ENCODE measurements at places on chromosomes 5 and 9.

DNA sequence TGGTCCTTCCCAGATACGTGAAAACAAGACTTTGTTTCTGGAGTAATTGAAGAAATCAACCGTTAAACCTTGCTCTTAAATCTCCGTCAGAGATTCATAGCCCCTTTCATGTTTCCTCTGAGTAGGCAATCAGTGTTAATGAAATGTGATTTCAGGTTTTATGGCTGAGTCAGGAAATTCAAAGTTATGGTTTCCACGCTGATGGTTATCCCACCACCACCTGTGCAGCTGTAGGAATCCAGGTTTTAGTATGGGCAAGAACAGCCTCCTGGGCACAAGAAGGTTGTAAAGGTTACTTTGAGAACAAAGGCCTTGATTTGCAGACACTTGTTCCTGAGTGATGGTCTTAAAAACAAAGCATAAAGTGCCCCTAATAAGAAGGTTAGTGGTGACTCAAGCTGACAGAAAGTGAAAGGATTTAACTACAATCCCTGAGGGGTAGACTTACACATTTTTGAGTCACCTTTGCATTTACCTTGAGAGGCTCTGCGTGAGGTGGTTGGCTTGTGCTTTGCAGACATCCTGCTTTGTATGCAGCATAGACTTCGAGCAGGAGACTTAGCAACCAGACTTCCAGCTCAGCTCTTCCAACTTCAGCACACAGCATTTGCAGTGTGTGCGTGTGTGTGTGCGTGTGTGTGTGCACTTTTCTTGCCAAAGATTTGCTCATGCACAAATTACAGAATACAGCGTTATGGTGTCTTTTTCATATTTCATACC is 159.6 kb downstream of the TLE4 start:
- no peak for DNase-seq

- no peak for DNase-seq
Observed at GRCh38 chr5:143644727-143645126, 167.2 kb upstream of the HMHB1 start.

- no peak for DNase-seq
Observed at GRCh38 chr9:123339666-123340510, 16.1 kb upstream of the CRB2 start.

- DNase-seq = no peak
Observed at GRCh38 chr9:93659837-93660177, 83.4 kb downstream of the PHF2 start.

DNA sequence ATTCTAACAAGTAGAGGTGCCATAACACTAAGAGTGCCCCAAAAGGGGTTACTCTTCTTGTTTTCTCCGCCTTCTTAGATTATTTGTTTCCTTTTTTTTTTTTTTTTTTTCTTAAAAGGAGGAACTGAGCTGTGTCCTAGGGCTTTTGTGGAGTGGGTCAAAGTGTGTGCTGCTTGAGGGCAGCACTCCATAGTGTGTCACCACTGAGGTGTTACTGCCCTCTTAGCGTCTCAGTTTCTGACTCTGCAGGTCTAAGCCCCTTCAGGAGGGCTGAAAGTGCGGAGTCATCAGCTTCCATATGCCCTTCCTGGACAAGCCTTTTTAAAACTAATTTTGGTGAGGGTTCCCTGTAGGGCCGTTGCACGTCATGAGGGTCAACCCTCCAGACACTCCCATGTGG is 12.6 kb upstream of the NANS start:
- no peak for DNase-seq

- DNase-seq = no peak
Observed at GRCh38 chr5:83718195-83718825, 2.3 kb downstream of the HAPLN1 start.

GRCh38 chr5:96943799-96944198 is 7.9 kb downstream of the LNPEP start:
- no peak for DNase-seq

GRCh38 chr5:126975796-126976195 is 54.6 kb downstream of the MARCHF3 start:
- DNase-seq = no peak

DNA sequence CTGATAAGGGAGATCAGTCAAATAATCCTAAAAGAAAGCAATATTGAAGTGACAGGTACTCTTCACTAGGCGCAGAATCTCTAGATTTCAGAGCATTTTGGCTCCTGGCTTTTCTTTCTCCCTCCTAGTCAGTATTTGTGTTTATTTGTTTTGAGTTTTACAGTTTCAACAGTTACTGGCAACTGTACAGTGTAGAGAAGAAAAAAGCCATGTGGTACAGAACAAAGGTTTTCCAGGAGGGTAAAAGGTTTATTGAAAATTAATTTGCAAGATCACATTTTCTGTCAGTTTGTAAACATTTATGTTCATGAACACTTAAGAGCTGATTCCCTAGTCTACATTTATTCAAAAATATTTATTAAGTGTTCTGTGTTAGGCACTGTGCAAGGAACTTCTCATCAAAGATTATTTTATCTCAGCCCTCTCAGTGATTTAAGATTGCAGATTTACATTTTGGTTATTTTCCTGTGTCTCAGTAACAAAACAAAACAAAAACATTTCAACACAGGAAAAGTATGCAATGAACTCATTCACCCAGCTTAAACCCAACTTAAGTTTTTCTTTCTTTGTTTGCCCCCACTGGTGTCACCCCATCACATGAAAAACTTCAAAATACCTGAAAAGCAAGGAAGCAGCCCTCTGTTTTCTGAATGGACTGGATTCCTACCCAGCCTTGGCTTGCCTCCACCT is 12.9 kb downstream of the MINAR2 start:
- no peak for DNase-seq

DNA sequence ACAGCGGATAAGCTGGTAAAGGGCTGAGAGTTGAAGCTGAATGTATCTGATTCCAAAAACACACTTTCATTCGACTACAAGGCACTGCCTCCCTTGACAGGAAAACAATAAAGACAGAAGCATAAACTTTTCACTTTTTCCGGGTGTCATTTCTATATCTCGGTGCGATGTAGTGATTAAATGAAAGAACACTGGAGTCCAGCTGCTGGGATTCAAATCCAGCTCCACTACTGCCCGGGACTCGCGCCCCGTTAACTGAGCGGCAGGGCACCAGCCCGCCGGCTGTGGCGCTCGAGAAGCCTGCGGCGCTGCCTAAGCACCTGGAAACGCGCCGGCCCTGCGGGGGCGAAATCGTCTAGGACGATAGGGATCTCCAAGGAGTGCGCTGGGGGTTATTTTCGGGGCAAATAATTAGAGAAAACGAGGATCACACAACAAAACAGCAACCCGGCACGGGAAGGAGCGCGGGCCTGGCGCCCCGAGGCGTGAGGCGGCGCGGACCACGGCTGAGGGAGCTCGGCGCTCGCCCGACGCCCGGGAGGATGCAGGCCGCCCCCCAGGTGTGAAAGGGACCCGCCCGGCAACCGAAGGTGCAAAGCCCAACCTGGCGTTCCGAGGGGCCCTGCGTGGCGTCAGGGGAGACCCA is 837 bp downstream of the UIMC1 start:
- no peak for DNase-seq

GRCh38 chr9:135468854-135469521 is 10.6 kb upstream of the PPP1R26 start:
- no peak for DNase-seq

GRCh38 chr9:117178596-117179375 is 236.1 kb downstream of the ASTN2 start:
- DNase-seq = no peak

DNA sequence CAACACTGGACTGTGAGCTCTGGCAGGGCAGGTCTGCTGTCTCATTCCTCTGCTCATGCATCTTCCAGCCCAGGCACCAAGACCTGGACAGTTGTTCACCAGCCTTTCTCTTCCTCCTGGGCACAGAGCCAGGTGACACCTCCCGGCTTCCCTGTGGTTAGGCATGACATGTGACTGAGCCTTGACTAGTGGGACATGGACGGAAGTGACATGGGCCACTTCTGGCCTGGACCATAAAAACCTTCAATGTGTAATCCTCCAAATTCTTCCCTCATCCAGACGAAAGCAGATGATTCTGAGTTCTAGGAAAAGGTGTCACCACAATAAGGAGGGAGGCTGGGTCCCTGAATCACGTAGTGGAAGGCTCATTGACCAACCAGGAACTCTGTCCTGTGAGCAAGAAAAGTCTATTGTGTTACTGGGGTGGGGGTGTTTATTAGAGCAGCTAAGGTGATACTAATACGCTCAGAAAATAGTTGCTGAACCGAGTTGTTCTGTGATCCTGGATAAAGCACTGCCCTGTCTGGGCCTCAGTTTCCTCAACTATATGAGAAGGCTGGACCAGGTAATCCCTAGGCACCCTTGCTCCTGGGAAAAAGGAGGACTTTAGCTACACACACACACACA is 26.6 kb upstream of the CRB2 start:
- no peak for DNase-seq

GRCh38 chr5:158207733-158208132 is 348.8 kb upstream of the CLINT1 start:
- no peak for DNase-seq

DNA sequence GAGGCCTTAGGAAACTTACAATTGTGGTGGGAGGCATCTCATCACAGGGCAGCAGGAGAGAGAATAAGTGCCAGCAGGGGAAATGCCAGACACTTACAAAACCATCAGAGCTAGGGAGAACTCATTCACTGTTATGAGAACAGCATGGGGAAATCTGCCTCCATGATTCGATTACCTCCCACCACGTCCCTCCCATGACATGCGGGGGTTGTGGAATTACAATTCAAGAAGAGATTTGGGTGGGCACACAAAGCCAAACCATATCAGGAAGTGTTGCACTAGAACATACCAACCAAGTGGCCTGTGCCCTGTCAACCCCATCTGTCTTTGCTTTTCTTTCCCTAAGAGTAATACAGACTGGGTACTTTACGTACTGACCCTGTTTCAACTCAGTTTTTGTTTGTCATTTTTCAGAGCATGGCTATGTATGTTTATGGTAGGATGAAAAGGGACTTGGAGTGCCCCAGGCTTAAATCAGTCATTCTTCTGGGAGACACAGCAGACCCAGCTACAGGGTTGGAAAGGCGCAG is 58.3 kb upstream of the TGFBR1 start:
- no peak for DNase-seq

DNA sequence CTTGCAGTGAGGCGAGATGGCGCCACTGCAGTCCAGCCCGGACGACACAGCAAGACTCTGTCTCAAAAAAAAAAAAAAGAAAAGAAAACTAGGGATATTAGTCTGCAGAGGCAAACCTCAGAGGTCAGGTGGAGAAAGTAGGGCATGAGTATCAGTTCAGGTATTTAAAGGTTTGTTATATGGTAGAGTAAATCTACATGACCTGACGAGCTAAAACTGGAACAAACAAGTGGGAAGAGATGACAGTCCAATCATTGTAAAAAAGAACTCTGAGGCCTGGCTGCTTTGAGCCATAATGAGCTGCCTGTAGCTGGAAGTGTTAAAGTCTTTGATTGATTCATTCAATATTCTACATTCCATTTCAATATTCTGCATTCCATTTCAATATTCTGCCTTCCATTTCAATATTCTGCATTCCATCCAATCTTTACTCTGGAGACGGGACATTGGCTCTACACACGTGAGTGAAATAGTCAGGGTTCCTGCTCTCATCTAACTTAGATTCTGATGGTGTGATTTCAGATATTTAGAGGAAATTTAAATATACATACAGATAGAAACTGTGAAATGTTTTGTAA is 28.9 kb upstream of the GRAMD2B start:
- no peak for DNase-seq

DNA sequence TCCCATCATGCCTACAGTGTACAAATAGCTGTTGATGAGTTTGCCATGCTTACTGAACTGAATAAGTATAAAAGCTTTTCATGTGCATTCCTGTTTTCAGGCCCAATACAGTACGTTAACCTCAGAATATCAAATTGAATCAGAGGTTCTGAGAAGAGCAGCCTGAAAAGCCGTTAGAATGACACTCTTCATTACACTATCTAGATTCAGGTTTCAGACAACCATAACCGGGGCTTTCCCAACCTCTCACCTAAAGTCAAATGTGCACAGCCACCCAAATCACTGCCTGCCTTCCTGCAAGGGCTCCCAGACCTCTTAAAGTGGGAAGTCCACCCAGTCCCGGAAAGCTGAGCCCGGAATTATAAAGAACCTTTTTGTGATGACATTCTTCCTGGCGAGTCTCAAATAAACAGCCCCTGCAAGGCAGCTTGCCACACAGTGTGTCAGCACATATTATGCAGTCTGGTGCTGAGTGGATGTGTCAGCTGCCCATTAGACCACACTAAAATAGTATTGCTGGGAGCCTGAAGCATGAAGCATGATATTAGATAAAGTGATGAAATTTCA is 245.8 kb downstream of the TLE4 start:
- no peak for DNase-seq

DNA sequence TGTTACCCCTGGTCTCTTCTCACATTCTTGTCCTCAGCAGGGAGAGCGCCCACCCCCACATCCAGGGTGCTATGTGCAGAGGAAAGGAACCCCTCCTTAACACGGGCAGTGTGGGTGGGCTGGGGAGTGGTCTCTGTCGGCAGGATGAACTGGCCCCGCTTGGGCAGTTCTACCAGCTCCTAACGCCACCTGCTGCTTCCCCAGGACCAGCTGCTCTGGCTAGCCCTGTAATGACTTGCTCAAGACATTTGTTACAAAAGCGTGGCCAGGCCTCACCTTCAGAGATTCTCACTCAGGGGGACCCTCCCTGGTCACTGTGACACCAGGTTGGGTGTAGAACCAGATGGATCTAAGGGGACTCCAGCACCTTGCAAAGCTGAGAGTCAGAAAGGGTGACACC is 82.4 kb downstream of the HMCN2 start:
- DNase-seq = no peak

- DNase-seq = no peak
Observed at GRCh38 chr9:88390371-88390990, 2.2 kb downstream of the SPIN1 start.

DNA sequence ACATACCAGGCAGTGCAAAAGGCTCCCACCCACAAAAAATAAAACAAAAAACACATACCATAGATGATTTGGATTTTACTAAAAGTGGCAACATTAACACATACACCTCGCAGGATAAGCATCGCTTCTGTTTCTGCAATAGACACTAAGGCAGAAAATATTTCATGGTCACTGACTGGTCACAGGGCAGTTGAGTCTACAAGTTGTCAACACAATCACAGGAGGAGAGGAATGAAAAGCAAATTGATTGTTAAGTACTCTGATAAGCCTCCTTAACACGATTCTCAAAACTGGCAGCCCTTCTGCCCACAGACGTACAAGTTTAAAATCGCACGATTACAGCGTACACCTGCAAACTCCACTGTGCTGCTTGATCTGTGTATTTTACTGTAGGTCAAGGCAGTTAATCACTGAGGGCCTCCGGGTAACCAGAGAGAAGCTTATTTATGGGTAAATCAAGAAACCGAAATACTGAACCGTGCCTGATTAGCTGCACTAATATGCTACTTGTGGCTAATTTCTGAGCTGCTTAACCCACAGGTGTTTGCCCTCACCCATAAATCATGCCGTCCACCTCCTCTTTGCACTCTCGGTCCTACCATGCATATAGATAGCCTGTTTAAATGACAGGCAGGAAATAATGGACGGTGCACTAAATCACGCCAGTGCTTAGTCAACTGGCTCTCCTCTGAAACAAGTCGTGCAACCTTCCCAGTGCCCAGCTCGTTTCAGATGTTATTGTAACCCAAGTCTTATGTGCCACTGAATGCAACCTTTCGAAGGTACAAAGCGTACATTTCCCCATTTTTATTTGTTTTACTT is 659.4 kb upstream of the ADAMTS16 start:
- no peak for DNase-seq

Data from esophagus squamous epithelium (tissue), 5 donors.